ENCODE measurements at places on chromosomes 12 and 14. TPM values are rescaled to one million over a fixed set of nuclear protein-coding genes. Genes with fewer than 3 reads are reported as not detected.

- ATAC-seq = peak; percentile 50
These were observed 92.1 kb downstream of the LRRC74A start for GRCh38 chr14:76918256-76918781.

Gene INHBC
- total RNA-seq = not detected

DNA sequence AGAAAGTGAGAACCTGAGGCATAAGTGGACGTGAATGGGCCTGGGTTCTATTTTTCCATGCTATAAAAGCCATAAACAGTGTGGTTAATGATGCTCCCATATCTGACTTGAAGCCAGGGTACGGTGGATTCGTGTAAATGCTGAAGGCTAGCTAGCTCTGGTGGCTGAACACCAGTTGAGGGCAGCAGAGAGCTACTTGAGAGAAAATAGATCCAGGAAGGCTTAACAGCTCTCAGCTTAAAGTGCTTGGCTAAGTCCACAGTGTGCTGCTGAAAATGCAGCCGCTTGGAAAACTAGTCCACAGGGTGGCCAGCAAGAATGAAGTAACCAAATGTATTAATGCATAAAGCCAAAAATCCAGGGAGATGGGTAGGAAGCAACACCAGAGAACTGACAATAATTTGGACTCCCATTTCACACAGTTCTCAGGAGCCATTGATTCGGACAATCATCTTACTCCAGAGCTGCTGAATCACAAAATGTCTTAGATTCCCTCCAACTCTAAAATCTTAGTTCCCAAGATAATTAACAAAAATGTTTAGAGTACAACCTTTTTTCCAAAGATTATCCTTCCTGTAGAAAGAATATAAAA lies 15.0 kb upstream of the FOXG1 start:
- no peak for ATAC-seq

- ATAC-seq = peak; percentile 92
These were observed at the start of gene TEX22 for GRCh38 chr14:105398044-105398725. TSS of gene TEX22 (plus strand) at chr14:105398538. CDS start at chr14:105399341, 803 bp downstream.

DNA sequence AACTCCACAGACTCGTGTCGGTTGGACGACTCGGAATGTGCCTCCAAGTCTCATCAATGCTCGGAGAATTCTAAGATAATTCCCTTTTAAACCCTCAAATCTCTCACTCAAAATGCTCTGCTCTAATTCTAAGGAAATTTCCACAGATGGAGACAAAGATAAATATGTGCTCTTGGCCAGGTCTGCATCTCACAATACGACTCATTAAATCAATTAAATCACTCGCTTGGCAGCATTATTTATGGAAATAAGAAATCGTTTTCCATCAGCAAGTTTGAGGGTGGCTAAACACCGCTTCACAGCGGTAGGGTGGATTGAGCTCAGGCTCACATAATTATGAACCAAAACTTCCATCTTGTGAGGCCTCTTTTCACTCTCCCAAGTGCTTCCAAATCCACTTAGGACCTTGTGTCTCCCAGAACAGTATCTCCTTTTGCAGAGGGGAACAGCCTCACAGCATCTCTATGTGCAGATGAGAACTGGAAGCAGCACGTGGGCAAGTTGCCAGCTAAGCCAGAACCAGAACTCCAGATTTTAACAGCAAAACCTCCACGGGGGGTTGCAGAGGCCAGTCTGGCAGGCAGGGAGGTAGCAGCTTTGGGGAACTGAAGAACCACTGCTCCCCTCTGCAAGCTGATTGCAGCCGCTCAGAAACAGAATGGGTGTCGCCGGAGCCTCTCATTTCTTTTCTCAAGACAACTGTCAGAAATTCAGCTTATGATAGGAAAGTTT lies 43.8 kb downstream of the RIMBP2 start:
- ATAC-seq = no peak

Gene SLC4A8
- total RNA-seq = 0.74 TPM

Data from gastroesophageal sphincter (tissue), 4 donors.